Inflammatory macrophage treated with lipopolysaccharide for 1 hour (primary cell): ENCODE measurements at places on chromosomes 2 and 18.
A peak's percentile ranks its signal among the peaks of the same experiment; 100 is the strongest.

- DNase-seq = no peak
Observed at GRCh38 chr18:3342628-3343027, 80.7 kb downstream of the MYL12B start.

- DNase-seq = peak; percentile 71
Observed at GRCh38 chr2:57894381-57894780, 152.2 kb upstream of the VRK2 start.

- peak; percentile 85 for DNase-seq
Observed at GRCh38 chr18:6255116-6255705, 159.5 kb downstream of the L3MBTL4 start.

DNA sequence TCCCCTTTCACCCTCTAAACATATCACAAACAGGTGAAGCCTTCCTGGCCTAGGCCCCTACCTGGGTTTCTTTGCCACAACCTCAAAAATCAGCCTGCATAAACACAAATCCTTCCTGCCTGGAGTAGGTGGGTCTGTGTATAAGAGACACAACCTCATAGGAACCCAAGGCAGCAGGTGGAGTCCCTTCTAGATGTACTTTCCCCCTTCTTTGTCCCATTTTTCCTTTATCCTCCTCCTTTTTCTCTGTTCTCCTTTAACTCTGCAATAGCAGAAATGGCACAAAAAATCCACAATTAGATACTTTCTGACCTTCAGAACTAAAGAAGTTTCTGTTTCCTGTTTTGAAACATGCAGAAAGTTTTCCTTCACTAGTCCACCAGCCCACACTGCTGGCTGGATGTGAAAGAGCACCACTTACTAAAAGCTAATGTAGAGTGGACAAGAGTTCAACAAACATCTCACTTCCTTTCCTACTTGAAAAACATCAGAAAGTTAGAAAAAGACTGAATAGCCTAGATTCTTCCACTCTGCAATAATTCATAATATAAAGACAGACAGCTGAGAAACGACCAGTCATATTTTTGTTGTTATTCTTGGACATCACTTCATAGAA is 11.2 kb downstream of the SLC40A1 start:
- peak; percentile 50 for DNase-seq

- no peak for DNase-seq
Observed at GRCh38 chr2:23221901-23222300, 163.1 kb upstream of the KLHL29 start.

- no peak for DNase-seq
Observed at GRCh38 chr2:69138793-69139459, 125.9 kb downstream of the ANTXR1 start.
